Epithelial cell of esophagus (primary cell): ENCODE measurements at places on chromosomes 2 and 18.
A peak's percentile ranks its signal among the peaks of the same experiment; 100 is the strongest.

- DNase-seq = peak; percentile 58
These were observed 83.5 kb downstream of the MYL12B start for GRCh38 chr18:3345452-3345851.

GRCh38 chr2:51595836-51596235 lies 563.9 kb upstream of the NRXN1 start:
- no peak for DNase-seq

GRCh38 chr2:239014458-239015217 lies 166.8 kb downstream of the TWIST2 start:
- DNase-seq = no peak

GRCh38 chr18:40546875-40547274 lies 1408.2 kb upstream of the PIK3C3 start:
- no peak for DNase-seq

DNA sequence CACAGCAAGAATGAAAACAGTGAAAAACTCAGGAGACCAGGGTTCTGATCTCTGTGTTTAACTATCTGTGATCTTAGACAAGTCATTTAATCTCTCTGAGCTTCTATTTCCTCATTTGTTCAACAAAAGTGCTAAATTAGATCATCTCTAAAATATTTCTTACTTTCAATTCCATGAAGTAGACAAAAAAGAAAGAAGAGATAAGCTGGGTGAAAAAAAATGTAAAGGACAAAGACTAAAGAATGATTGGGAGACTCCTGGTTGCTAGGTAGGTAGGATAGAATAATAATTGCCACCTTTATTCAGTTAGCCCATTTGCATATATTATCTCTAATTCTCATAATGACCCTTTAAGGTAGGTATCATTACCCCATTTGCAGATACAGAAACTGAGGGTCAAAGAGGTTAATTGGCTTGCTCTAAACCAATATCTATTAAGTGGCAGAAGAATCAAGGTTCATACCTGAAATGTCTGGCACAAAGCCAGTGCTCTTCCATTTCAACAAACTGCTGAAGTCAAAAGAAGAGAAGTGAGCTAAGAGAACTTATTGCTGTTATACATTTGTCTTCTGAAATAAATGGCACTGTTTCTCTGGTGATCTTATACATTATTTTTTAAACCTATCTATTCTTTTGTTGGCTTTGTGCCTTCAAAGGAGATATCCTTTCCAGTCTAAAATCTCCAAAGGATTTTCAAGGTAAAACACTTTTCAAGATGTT lies 141.7 kb downstream of the OTX1 start:
- DNase-seq = peak; percentile 3

GRCh38 chr2:3472966-3473365 lies 46.4 kb downstream of the ADI1 start:
- no peak for DNase-seq
